ENCODE measurements at places on chromosomes 4 and X.

DNA sequence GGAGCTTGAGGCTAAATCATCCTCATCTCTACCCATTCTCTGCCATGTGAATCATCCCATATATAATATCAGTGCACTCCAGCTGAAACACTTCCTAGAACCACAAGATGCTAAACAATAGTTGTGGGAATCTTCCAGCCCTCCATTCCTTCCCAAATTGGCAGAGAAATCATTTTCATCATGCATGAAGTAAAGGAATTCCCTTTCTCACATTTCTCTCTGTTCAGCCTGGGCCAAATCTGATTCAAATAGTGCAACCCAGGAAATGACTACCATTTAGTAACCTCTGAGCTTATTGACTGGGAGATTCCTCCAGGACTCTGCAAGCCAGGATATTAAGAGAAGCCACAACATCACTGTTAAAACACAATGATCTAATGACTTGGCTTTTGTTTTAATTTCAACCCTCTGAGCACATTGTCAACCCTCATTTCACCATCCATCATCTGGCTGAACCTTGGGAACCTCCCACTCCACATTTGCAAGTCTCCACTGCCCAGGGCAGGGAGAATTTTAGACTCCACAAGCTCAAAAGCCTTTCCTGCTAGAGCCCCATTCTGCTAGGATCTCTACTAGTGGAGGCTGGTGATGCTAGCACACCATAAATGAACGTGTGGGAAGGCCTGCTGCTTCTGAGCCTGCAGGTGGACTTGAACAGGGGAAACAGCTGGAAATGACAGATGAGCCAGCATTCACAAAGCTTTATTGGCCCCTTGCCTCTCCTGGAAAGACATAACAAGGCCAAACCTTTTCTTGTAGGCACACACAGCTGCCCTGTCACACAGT is 133.9 kb downstream of the TET2 start:
- no peak for DNase-seq

DNA sequence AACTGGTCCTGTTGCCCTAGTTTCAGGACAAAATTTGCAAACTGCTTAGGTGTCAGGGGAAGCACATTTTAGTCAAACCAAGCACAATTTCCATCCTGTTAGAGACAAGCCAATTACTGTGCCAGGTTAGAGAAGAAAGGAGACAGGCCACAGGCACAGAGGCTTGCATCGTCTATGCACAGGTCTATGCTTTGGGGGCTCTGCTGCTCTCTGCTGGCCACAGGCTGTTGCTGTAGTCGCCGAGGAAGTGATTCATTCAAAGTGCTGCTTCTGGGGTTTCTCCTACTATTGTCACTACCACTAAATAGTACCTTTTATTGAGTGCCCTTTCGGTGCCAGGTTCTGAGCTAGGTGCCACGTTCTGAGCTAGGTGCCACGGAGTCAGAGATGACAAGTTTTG is 45.5 kb downstream of the VGLL1 start:
- peak; percentile 37 for DNase-seq

GRCh38 chr4:183610033-183610432 is 49.0 kb downstream of the RWDD4 start:
- DNase-seq: no peak

DNA sequence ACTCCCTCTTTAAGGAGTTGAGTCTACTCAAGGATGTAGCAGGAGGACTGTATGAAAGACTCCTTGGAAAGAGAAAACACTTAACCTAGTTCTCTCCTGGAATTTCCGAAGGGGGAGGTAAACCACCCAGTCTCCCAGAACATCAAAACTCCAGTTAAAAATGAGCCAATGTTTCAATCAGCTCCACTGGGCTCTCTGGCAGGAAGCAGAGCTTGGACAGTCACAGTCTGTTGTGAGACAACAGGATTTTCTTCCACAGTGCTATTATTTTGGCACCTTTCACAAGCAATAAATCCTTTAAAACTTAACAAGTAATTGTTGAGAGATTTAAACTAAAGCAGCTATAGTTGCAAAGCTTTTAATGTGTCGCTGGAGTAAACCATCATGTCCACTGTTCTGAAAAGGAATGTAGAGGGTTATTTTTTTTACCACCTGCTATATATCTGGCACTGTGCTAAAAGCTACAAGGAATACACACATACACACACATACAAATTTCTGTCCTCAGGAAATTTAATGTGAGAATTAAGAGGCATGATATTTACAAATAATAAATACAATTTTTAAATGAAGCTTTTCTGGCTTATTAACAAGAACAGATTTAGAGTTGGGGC is 229.2 kb upstream of the INTU start:
- no peak for DNase-seq

DNA sequence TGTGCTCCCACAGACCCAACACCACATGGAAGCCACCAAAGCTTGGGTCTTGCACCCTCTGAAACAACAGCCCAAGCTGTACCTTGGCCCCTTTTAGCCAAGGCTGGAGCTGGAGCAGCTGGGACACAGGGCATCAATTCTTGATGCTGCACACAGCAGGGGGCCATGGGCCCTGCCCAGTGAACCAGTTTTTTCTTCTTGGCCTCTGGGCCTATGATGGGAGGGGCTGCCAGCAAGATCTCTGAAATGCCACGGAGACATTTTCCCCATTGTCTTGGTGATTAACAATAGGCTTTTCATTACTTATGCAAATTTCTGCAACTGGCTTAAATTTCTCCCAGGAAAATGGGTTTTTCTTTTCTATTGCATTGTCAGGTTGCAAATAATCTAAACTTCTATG is 49.0 kb downstream of the SPANXA2 start:
- DNase-seq: no peak

DNA sequence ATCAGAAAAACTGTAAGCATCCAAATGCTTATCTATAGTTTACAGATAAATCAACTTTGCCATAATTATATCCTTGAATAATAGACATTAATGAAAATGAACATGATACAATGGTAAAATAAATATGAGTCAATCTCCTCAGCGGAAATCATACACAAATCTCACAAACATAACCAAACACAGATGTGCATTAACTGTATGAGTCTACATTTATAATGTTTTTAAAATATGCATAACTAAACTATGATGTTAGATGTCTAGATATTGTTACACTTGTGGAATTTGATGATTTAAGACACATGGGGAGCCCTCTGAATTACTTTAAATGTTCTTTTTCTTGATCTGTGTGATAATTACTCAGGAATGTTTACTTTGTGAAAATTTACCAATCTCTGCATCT is 951.2 kb downstream of the TECRL start:
- DNase-seq: no peak

GRCh38 chr4:30753316-30753715 is 33.1 kb downstream of the PCDH7 start:
- DNase-seq: no peak

GRCh38 chr4:24544208-24544988 is 40.0 kb downstream of the DHX15 start:
- no peak for DNase-seq

- no peak for DNase-seq
Measured at GRCh38 chr4:16858275-16858752, 40.1 kb downstream of the LDB2 start.

- no peak for DNase-seq
Measured at GRCh38 chr4:1395941-1396805, 10.1 kb downstream of the NKX1-1 start.

- DNase-seq: no peak
Measured at GRCh38 chr4:3136454-3136853, 62.0 kb downstream of the HTT start.

GRCh38 chr4:25146076-25146475 is 14.2 kb downstream of the SEPSECS start:
- DNase-seq: no peak

- DNase-seq: no peak
Measured at GRCh38 chr4:158172261-158173258, at the start of gene GASK1B. Gene GASK1B, minus strand, starts transcription at chr4:158173025. Its CDS starts 1,650 bp downstream, at chr4:158171375.

DNA sequence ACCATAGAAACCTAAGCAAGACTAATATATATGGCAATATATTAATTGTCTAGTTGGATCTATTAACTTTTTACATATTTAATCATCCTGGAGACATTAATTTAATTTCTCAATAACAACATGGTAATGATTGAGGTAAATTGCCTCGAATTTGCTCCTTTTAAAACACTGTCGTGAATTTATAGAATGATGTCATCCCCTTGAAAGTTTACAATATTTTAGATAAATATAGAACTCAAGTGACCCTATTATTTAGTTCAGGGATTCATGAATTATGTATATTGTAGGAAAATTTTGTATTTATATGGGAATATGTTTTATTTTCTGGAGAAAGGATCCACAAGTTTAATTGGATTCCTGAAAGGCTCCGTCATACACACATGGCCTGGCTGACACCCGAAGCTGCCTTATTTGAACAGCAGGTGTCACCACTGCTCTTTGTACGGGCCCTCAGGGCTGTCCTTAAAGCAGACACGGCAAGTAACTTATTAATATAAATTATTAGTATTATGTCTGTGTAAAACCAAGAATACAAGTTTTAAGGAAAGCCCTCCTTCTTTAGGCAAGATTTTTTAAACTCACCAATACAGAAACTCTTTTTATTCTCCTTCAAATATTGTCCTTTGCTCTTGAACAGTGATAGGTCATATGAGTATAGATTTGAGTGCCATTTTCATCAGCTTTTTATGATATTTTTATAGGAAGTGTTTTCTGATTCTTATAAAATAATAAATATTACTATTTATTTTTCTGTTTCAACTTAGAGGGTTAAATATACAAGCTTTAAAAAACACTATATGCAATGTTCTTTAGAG is 1.9 kb upstream of the PLRG1 start:
- peak; percentile 51 for DNase-seq

- peak; percentile 94 for DNase-seq
Measured at GRCh38 chrX:17968367-17968766, 107.3 kb upstream of the RAI2 start.

GRCh38 chr4:147909225-147909624 is 177.3 kb downstream of the ARHGAP10 start:
- no peak for DNase-seq

- no peak for DNase-seq
Measured at GRCh38 chr4:150591406-150591805, 9.5 kb downstream of the MAB21L2 start.

All from NCI-H1417 treated with DMSO at 0.1 percent for 48 hours (cell line).